ENCODE measurements at places on chromosomes 7 and 10.

- DNase-seq = no peak
These were observed 64.6 kb downstream of the ARL5B start for GRCh38 chr10:18723801-18724200.

- no peak for DNase-seq
These were observed 23.6 kb downstream of the PITRM1 start for GRCh38 chr10:3148994-3149393.

GRCh38 chr10:48450741-48451466 is 144.4 kb downstream of the MAPK8 start:
- no peak for DNase-seq

DNA sequence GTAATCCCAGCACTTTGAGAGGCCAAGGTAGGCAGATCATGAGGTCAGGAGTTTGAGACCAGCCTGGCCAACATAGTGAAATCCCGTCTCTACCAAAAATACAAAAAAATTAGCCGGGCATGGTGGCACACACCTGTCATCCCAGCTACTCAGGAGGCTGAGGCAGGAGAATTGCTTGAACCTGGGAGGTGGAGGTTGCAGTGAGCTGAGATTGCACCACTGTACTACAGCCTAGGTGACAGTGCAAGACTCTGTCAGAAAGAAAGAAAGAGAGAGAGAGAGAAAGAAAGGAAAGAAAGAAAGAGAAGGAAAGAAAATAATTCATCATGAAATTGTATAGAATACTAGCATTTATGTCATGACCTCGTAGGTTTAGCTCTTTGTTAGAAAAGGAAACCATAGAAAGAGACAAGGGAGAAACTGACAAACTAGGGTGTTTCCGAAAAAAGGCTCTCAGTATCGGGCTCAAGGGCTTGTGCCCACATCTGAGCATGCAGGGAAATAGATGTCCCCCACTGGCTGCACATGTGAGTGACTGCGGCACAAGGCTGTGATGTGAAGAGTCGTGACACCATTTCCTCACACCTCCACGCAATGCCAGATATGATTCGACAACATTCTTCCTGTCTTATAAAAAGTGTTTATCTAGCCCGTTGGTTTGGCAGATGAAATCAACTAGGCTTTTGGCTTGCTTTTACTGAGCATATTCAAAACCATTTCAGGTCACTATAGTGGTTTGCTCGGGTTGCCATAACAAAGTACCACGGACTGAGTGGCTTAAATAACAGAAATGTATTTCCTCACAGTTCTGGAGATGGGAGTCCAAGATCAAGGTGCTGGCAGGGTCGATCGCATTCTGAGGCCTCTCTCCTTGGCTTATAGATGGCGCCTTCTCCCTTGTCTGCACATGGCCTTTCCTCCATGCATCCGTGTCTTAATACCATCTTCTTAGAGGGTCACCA is 2.0 kb downstream of the SRGN start:
- no peak for DNase-seq

DNA sequence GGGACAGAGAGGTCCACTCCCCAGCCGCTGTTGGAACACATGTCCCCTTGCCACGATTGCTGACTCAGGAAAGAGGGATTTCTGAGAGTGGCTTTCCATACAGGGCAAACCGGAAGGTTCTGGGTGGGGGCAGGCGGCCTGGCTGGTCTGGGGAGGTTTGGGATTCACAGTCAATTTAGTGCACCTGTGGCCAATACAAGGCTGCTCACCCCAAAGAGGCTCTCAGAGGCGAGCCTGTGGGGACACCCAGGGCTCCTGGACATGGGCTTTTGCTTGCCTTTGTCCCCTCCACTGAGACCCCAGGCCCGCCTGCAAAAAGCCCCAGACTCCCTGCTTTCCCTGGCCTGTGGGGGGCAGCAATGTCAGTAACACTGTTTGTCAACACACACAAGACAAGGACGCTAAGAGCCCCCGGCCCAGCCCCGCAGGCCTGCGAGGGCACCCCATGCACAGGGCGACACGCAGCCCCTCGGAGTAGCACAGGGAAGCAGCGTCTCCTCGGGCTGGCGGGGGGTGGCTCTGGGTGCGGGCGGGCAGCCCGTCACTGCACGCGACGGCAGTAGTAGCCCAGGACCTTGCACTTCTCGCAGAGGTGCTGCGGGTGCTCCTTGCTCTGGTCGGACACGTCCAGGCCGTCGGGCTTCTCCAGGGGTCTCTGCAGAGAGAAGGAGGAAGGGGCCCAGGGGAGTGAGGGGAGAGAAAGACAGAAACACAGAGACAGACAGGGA is 38.7 kb downstream of the PPIF start:
- DNase-seq = no peak

DNA sequence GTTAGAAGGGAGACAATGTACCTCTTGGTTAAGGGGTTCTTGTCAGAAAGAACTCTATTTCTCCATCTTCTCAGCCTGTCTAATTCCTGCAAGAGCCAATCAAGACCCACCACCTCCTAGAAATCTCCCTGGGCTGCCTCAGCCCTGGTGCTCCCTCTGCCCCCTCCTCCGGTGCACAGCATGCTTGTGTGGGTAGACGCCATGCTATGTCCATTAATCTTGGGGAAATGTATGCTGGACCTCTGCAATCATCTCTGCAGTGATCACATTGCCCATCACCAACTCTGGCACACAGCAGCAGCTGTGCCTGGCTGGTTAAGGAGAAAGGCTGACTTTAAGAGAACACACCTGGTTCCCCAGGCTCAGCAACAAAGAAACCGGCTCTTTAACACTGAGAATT is 37.3 kb downstream of the SH3PXD2A start:
- DNase-seq = no peak

DNA sequence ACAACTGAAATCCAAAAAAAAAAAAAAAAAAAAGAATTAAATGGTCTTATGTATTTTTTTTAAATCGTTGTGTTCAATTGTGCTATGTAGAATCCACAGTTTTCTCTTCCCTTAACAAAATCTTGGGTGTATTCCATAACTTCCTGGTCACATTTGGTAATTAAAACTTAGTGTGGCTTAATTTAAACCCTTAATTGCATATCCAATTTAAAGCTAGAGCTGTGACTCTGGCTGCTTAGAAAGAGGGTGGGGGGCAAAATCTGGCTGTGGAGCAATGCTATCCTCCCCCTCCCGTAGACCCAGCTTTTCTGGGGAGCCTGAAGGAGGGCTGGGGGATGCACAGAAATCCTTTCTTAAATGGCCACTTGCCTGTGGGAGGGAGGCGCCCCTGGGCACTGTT is 695.1 kb downstream of the INHBA start:
- no peak for DNase-seq

DNA sequence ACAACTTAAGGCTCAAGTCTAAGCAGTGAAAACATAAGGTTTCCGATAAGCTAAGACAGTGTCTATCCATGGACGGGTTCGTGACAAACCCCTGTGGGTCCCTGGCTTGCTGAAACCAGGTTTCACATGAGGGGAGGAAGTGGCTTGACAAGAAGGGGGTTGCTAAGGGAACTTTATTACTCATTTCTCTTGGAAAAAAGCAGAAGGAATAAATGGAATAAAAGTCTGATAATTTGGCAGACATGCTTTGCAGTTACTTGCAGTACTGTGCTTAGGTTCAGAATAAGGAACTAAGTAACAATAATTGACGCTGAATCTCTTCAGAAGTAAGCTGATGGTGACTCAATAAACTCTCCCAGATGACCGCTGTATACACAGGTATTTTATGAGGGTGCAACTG is 34.7 kb downstream of the RBM17 start:
- no peak for DNase-seq

All from LoVo (cell line).